ENCODE measurements at places on chromosomes 11 and 22.

- no peak for DNase-seq
Observed at GRCh38 chr11:34343153-34343552, 14.7 kb downstream of the ABTB2 start.

- no peak for DNase-seq
Observed at GRCh38 chr22:38067028-38067415, 9.8 kb downstream of the PICK1 start.

- no peak for DNase-seq
Observed at GRCh38 chr11:90775567-90776165, 552.8 kb upstream of the CHORDC1 start.

DNA sequence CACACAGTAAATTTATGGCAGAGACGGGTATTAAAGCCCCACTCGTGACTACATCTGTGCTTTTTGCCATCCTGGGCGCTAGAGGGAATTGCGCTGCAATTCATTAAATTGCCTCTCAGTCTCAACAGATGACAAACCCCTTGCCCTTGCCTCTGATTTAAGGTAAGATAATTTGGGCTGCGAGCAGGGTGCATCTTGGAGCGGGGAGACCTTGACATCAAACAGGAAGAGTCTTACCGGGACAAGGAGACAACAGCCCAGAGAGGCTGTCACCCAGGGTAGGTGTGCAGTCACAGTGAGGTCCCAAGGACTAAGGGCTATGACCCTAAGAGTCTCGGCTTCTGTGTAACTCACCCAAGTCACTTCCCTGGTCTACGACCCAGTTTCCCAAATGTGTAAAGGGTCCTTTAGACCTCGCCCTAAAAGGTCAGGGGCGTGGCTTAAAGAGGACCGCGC is 449 bp upstream of the TOM1 start:
- peak; percentile 57 for DNase-seq

GRCh38 chr22:24424001-24424900 is 3.1 kb upstream of the ADORA2A start:
- peak; percentile 64 for DNase-seq

- peak; percentile 62 for DNase-seq
Observed at GRCh38 chr11:45817191-45817590, 12.2 kb downstream of the SLC35C1 start.

GRCh38 chr11:117316197-117316961 is at the start of gene BACE1:
Gene BACE1 (minus strand): TSS chr11:117316256. CDS start chr11:117315795, 461 bp downstream.
- no peak for DNase-seq

Measured in OCI-LY7 (cell line).